ENCODE measurements at places on chromosomes 12 and 14.
A peak's percentile ranks its signal among the peaks of the same experiment; 100 is the strongest.

DNA sequence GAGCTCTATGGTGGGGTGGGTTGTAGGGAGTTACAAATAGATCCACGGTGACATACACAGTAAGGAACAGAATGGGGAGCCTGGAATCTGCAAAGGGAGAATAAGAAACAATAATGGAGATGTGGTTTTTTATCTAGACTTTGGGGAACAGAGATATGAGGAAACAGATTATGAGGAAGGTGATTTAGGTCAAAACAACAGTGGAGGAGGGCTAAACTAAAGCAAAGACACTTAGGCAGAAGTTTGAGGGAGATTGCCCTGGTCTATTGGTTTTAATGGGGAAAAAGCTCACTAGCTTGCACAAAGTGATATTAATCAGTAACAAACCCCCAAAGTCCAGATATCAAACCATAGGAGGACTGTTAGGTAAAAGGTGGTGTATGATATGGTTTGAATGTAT is 144.5 kb upstream of the DYRK2 start:
- DNase-seq: no peak

DNA sequence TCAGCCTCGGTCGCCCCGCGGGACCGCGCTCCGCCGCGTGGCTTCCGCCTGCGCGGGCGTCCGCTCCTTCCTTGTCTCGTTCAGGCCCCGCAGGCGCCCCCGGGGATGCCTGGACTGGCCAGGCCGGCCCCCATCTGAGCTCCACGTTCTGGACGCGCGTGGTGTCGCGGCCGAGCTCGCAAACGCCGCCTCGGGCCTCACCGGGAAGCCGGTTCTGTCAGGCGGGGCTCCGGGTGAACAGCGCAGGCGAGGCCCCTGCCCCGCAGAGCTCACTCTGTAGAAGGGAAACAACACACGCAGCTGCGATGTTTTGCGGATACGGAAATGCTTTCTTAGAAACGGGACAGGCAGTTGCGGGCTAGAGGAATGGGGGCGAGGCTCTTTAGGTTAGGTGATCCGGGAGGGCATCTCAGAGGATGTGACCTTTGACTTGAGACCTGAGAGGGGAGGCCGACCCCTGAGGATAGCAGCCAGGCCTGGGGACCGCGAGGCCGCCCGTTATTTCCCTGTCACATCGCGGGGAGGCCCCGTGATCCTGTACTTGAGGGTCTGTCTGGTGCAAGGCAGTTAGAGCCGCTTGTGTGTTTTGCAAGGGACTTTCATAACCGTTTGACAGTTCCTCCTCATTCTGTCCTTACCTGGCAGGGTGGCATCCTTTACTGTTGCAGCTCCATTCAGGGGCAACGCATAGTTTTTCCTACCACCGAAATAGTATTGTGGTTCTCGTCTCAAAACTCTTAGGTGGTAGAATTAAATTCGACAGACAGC is 584 bp downstream of the VRK1 start:
- DNase-seq: peak; percentile 70

DNA sequence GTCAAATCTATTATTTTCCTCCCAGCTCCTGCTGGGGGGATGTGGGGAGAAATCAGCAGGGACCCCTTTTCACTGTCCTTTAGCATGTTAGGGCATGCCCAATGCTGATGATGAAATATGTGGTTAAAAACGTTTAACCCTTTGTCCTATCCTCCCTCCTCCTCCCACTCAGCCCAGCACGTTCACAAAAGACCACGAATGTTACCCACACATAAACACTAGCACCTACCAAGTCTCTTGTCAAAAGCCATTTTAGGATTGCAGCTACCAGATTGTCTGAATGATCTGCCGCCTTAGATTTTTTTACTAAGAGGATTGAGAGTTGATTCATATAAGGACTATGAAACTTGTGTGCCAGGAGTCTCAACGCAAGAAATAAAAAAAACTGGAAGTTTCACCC is 70.4 kb downstream of the TBK1 start:
- DNase-seq: peak; percentile 73

GRCh38 chr12:122076743-122077495 is 1.6 kb upstream of the MLXIP start:
- no peak for DNase-seq

DNA sequence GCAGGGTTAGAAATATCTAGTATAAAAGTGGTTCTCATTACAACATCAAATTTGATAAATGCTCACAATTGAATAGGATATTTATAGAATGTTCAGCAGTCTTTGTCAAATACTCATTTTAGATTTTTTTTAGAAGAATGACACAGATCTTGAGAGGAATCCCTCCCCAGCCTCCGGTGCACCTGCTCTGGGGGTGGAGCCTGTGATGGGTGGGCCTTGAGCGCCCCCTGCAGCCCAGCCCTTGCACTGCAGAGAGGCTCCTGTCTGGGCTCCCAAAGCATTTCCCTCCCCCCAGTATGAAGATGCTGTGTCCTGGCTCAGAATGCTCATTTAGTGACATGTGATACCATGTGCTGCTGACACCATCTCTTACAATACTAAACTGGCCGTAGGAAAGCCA is 792.3 kb downstream of the TMEM121 start:
- no peak for DNase-seq

- peak; percentile 89 for DNase-seq
Measured at GRCh38 chr12:59149995-59150642, 229.8 kb upstream of the LRIG3 start.

GRCh38 chr14:98341211-98341610 is 930.8 kb downstream of the BCL11B start:
- peak; percentile 2 for DNase-seq

- no peak for DNase-seq
Measured at GRCh38 chr12:71186571-71187288, 28.9 kb upstream of the TSPAN8 start.

DNA sequence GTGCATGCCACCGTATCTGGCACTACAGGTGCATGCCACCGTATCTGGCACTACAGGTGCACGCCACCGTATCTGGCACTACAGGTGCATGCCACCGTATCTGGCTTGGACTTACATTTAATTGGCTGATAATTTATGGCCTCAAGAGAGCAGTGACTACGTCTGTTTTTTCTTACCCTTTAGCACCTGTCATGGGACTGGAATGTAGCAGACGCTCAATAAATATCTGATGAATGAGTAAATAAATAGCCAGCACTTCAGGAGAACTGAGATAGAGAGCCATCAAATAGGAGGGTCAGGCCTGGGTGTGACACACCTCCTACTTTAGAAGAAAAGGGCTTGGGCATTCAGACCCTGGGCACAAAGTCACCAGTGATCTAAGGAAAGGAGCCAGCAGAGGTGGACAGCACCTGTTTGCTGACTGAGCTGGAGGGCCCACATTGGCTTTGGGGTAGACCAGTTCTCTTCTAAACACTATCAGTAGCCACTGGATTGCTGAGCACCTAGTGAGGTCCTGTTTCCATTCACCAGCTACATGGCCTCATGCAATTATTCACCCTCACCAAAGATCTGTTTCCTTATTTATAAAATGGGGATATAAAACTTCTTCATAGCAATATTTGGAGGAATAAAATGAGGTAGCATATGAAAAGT is 50.1 kb downstream of the RFX4 start:
- DNase-seq: no peak
